ENCODE measurements at places on chromosomes 2 and 18.
A peak's percentile ranks its signal among the peaks of the same experiment; 100 is the strongest.

- no peak overlapping the region for H3K4me3 ChIP-seq
- H3K4me1 ChIP-seq, result peaks cover 30% of the 10 kb centered on the region
- peaks cover 14% of the 10 kb centered on the region for H3K36me3 ChIP-seq
- H3K27ac ChIP-seq, result peak overlapping the region; percentile 31
These were observed 322.5 kb downstream of the ARHGAP15 start for GRCh38 chr2:143451642-143452281.

DNA sequence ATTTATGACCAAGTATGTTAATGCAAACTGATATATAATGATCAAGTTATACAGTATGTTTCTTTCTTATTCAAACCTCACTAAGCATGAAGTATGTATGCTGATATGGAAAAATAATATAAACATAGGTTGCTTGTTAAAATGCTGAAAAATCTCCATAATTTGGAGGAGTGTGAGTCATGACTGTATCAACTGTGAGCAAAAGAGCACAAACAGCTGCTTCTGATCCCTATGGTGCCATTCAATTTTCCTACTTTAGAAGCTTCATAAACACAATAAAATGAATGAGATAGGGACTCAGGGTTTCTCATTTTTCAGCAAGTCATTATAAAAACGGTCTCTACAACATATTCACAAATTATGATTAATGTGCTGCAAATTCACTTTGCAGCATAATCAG lies 129.9 kb upstream of the TFPI start:
- no peaks in the 10 kb centered on the region for H3K27me3 ChIP-seq
- H3K4me3 ChIP-seq, result no peak overlapping the region
- H3K4me1 ChIP-seq, result no peaks in the 10 kb centered on the region
- no peak for DNase-seq

DNA sequence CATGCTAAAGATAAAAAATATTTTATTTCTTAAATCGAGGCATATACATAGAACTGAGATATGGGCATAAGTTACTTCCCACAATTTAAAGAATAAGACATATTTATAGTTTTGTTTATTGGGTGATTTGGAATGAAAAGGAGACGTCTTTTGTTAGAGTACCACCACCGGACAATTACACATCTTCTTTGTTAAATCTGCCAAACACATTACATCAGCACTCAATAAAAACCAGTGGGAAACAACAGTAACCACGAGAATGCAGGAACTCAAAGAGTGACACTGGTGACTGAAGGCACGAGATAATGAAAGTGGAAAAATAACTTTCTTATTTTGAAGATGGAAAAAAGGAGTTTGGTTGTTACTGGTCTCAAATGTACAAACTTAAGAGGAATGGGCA lies 92.6 kb upstream of the TFCP2L1 start:
- no peak for DNase-seq
- H3K4me3 ChIP-seq, result no peak overlapping the region
- H3K27me3 ChIP-seq, result no peaks in the 10 kb centered on the region
- peaks cover 76% of the 10 kb centered on the region for H3K36me3 ChIP-seq

GRCh38 chr2:219607931-219608330 lies 10.3 kb downstream of the STK11IP start:
- no peak overlapping the region for H3K4me3 ChIP-seq
- peak overlapping the region; percentile 14 for H3K27ac ChIP-seq
- no peak for DNase-seq
- H3K4me1 ChIP-seq, result peaks cover 26% of the 10 kb centered on the region
- peaks cover 64% of the 10 kb centered on the region for H3K36me3 ChIP-seq

All from stimulated activated naive B cell treated with anti-CD40 and anti-IgM and Interleukin-4, amounts not matched to agents 10 μg/mL and 1 μg/mL and 100 μg/mL, for 72 hours (primary cell).